ENCODE measurements at places on chromosomes 1 and 21.
A peak's percentile ranks its signal among the peaks of the same experiment; 100 is the strongest.

DNA sequence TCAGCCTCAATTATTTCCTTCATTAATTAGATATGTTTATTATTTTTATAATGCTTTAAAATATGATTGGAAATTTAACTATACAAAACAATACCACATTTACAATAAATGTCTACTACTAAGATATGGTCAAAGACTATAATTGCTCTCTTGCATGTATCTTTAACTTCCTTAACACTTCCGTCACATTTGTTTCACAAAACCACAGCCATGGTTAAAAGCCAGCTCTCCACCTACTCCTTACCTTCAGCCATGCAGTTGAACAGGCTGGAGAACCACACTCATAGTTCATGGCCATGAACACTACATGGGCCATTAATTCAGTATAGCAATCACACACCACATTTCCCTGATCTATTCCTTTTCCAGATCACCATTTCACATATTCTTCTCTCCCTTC, 72.2 kb downstream of the NME7 start:
- DNase-seq, result peak; percentile 72

GRCh38 chr1:205596876-205597275, 34.9 kb downstream of the ELK4 start:
- no peak for DNase-seq

- peak; percentile 77 for DNase-seq
Observed at GRCh38 chr1:151130987-151131586, 15.3 kb downstream of the SEMA6C start.

DNA sequence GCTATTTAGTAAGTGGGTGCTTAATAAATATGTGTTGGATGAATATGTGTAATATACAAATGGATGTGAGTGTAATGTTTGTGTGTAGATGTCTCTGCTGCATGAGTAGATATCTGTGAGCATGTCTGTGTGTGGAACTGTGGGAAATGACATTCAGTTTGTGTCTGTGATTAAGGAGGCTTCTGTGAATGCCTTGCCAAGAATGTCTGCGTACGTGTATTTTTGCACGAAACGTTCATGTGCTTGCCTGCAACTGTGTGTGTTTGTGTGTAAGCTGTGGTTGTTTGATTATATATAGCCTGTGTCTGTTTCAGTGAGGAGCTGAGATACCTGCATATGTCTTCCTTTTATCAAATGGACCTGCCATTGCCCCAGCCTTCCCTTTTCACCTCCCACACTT, 13.8 kb downstream of the DMBX1 start:
- DNase-seq, result no peak

DNA sequence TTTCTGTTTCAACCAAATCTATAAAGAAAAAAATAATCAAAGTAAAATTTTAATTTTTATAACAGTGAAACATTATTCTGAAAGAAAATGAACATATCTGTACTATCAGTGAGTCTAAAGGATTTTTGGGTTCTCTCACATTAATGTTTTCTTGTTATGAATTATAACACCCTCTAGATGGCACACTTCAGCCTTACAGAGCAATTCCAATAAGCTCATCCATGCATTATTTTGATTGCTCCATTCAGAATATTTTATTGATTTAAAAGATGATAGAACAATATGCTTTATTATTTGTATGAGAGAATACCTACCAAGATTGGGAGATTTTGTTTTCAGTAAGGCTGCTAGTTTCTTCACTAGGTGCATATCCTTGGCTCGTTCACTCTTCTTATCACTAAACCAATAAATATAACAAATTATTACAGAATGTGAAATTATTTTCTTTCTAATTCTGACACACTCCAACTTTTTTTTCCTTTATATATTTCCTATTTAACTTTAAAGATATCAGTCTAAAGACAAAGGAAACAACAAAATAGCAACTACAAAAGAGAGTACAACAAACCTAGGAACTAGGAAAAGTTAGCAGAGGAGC, 82.4 kb downstream of the RAB3GAP2 start:
- DNase-seq, result no peak

- no peak for DNase-seq
Observed at GRCh38 chr1:214632091-214632490, 29.1 kb downstream of the CENPF start.

All from bone marrow (tissue), 2 donors.